ENCODE measurements at places on chromosomes 6 and 20.

DNA sequence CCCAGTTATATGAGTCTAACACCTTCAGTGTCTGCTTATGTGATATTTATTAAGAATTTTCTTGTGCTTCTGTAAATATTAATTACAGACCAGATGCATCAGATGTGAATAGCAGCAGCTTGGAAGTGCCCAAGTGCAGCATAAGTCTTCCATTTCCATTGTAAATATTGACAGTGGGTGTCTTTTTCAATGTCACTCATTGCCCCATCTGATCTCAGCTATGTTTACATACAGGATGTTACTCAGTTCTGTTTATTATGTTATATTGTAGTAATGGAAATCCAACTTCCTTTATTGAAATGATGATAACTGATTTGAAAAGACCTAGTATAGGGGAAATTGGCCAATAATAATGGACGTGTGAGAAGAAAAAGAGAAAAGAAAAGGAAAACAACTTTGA, 296.7 kb downstream of the SAMD5 start:
- DNase-seq: no peak

DNA sequence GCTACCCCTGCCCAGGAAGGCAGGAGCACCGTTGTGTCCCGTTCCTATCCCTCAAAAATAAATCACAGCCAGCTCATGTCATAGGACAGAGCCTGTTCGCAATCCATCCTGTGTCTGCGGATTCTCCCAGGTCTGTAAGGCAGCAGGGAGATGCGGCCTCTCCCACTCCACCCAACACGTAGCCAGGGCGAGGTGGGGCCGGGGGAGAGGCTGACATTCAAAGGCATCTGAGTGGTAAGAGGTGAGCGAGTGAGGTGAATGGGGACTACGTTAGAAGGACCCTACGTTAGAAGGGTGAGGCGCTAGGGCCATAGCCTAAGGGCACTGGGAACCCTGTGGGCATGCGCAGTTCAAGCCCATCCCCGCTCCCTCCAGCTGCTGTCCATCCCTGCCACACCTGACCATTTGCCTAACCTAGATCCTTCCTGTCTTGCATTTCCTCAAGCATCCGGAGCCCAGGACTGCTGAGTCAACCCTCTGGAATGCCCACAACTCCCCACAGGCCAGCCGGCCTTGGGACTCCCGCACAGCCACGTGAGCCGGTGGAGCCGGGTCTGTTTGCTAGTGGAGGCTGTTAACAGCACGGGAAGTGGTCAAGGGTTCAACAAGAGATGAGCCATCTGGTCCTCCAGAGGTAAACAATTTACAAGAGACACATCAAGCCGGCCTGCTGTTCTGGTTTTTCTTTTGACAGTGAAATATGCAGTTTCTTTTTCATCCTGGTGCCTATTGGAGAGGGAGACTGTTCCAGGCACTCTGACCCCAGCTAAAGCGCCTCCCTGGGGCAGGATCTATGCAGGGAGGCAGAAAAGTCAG, 45.9 kb downstream of the RIPOR3 start:
- DNase-seq: no peak

DNA sequence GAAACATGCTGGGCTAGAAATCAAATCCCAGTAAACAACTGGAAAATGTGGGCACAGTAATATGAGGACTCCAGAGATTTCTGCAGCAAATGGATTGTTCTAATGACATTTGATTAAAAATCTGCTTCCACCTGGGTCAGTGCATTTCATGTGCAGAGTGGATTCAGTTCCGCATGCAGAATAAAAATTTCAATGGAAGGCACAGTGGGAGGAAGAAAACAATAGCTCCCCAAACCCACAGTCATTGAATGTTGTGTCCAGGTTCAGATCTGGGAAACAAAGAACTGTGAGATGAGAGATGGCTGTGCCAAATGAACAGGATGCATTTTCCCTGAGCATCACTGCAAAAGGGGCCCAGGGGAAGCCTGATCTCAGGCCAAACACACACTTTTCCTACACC, 403.1 kb downstream of the BTBD9 start:
- DNase-seq: no peak

- peak; percentile 82 for DNase-seq
These were observed 6.5 kb downstream of the HELZ2 start for GRCh38 chr20:63567386-63568169.

- no peak for DNase-seq
These were observed 90.6 kb downstream of the PSMB1 start for GRCh38 chr6:170462366-170463020.

- peak; percentile 77 for DNase-seq
These were observed 174.1 kb downstream of the BMP7 start for GRCh38 chr20:57092112-57092899.

DNA sequence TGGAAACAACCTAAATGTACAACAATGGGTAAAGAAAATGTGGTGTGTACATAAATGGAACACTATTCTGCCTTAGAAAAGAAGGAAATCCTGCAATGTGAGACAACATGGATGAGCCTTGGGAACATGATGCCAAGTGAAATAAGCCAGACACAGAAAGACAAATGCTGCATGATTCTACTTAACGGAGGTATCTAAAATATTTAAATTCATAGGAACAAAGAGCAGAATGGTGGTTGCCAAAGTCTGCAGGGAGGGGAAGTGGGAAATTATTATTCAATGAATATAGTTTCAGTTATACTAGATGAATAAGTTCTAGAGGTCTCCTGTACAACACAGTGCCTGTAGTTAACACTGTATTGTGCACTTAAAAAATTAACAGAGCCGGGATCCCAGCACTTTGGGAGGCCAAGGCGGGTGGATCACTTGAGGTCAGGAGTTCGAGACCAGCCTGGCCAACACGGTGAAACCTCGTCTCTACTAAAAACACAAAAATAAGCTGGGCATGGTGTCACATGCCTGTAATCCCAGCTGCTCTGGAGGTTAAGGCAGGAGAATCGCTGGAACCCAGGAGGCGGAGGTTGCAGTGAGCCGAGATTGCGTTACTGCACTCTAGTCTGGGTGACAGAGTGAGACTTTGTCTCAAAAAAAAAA, 71.4 kb upstream of the SNX9 start:
- DNase-seq: no peak

GRCh38 chr6:37074053-37074827, 68.8 kb downstream of the FGD2 start:
- DNase-seq: no peak

Measured in activated effector memory CD4-positive, alpha-beta T cell treated with anti-CD3 and anti-CD28 coated beads, Interleukin-2, amount 50 U/mL, for 16 hours (primary cell).